ENCODE measurements at places on chromosomes 7 and 10.

DNA sequence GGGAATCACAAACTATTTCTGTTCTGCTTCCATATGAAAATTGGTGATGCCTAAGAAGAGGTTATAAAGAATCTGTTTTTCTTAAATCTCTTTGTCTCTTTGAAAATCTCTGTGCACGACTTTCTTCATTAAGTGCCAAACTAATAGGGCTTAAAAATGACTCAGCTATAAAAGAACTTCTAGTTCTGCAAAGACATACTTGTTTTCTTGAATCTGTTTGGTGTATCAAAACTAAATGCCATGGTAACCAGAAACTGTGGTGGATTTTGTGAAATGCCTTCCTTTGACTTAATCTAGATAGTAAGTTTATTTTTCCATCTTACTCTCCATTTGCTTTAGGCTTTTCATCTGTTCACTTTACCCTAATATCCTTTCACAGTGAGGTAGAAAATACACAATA, 417.8 kb downstream of the PARD3 start:
- no peak for DNase-seq

GRCh38 chr10:63703740-63704345, 182.6 kb downstream of the REEP3 start:
- no peak for DNase-seq

GRCh38 chr7:43905209-43905946, 1.0 kb downstream of the URGCP start:
- no peak for DNase-seq

GRCh38 chr7:133513608-133514007, 260.7 kb downstream of the EXOC4 start:
- no peak for DNase-seq

DNA sequence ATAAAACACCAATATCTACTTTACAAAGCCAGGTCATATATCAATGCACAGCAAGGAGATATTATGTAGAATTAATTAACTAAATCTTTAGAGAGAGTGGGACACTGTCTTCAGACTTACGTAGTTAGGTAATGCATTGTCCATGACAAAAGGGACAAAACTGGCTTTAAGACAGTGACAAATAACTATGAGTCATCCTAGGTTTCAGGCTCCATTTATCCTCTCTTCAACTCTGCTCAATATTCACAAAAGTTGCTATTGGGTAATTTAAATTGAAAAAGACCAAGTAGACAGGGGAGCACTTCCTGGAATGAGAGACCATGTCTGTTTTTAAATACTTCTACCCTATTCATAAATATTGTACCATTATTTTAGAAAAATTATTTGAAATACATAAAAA, 464.5 kb downstream of the ARL4A start:
- no peak for DNase-seq

- DNase-seq: no peak
Measured at GRCh38 chr10:76582531-76582930, 1055.1 kb downstream of the KCNMA1 start.

- DNase-seq: no peak
Measured at GRCh38 chr7:79820387-79820786, 314.2 kb upstream of the GNAI1 start.

DNA sequence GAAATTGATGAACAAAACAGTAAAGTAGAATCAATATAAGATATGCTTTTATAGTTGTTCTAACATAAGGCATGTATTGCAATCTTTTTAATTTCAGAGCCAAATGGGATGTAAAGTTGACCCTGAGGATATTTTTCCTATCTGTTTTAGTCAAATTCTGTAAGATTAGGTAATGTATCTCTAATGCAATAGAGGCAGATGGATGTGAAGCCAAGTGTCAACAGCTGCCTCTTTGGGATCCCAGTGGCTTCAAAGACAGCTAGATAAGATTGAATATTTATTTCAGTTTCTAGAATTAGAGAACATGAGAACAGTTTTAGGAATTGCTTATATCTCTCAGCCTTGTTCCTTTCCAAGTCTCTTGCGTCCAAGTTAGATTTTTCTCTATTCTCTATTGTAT, 208.3 kb downstream of the DNAJB9 start:
- no peak for DNase-seq

GRCh38 chr7:6338551-6339274, 66.3 kb upstream of the CYTH3 start:
- no peak for DNase-seq

- no peak for DNase-seq
Measured at GRCh38 chr7:52592698-52593097, 442.7 kb upstream of the POM121L12 start.

GRCh38 chr10:98572594-98572993, 125.9 kb upstream of the HPS1 start:
- DNase-seq: no peak

DNA sequence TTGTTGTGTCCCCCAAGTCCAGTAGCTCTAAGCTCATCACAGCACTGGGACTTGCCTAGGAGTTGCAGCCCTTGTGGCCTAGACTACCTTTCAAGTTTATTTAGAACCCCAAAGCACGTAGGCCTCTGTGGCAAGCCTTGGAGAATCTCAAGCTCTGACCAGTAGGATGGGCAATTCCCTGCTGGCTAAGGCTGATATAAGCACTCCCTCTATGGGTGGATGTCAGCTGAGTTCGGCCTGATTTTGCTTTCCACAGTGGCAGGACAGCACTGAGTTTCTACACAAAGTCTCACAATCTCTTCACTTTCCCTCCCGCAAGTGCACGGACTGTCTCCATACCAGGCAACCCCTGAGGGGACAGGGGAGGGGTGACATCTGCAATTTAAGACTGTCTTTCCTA, 886.4 kb upstream of the LRRN3 start:
- DNase-seq: no peak

GRCh38 chr10:113539789-113540188, 13.1 kb upstream of the HABP2 start:
- DNase-seq: no peak

DNA sequence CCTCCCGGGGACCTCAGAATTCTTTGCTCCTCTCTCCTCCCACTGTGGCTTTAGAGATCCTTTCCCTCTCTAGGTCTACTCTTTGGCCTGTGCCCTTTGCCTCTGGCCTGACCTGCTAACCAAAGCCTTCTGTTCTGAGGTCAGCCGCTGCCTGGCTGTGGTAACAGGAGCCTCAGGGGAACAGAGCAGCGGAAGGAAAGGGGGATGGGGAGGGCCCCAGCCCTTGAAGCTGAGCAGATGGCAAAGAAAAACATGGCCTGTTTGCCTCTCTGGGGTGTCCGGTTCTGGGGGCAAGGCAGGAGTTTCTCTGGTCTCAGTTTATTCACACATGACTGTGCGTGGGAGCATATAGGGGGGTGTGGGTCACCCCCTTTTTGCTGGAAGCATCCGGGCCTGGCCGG, 28.2 kb downstream of the COL26A1 start:
- DNase-seq: peak; percentile 71

GRCh38 chr10:34305189-34305588, 509.9 kb downstream of the PARD3 start:
- peak; percentile 7 for DNase-seq

DNA sequence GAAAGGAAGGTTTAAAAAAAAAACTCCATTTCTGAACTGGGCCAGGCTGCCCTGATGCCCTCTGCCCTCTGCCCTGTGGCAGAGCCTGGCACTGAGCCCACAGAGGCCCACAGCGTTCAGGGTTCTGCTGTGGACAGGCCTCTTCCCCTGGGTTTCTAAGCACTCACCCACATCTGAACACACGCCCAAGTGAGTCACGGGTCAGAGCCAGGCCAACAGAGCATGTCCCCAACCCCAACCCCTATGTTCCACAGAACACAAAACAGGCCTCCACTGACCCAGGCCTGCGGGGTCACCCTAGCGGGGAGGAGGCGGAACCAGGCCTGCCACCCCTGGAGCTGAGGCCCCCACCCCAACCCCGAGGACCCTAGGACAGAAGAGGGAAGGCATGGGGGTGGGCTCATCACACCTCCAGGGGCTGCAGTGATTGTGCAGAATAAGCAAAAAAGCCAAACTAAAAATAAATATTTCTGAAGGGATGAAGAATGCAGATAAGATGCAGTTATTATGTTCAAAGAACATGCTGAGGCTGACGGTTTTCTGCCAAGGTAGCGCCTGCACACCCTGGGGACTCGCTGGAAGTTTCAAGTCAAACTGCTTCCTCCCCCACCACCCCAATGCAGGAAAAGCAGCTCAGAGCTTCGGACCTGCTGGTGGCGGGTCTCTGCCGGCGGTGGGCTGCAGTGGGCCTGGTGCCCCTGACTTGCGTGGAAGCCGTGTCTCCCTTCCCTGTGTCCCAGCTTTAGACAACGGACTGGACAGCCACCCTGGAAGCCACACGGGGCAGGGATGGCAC, 5.4 kb downstream of the WDR86 start:
- DNase-seq: peak; percentile 13

- DNase-seq: no peak
Measured at GRCh38 chr10:71358277-71358676, 38.4 kb upstream of the CDH23 start.

DNA sequence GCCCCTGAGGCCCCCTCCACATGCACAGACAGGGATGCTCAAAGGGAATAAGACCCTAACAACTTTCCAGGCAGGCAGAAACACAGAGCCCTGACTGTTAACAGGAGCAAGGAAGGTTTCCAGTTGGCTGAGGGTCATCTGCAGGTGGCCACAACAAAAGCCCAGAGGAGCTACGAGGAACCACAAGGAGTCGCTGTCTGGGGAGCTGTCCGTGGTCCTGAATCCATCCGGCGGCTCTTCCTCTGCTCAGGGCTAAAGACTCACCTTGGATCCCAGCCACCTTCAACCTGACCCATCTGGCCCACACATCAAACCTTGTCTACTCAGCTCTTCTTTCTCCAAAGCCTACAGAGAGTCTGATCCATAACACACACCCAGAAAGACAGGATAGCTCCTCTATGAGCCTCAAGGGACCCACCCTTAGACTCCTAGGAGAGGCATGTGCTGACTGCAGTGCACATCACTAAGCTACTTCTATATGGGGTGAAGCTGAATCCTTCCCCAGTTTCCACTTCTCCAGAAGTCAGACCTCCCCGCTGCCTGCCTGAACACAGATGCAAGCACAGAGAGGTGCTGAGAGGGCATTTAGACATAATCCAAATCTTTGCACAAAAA, 104.0 kb downstream of the SLIT1 start:
- DNase-seq: peak; percentile 67

DNA sequence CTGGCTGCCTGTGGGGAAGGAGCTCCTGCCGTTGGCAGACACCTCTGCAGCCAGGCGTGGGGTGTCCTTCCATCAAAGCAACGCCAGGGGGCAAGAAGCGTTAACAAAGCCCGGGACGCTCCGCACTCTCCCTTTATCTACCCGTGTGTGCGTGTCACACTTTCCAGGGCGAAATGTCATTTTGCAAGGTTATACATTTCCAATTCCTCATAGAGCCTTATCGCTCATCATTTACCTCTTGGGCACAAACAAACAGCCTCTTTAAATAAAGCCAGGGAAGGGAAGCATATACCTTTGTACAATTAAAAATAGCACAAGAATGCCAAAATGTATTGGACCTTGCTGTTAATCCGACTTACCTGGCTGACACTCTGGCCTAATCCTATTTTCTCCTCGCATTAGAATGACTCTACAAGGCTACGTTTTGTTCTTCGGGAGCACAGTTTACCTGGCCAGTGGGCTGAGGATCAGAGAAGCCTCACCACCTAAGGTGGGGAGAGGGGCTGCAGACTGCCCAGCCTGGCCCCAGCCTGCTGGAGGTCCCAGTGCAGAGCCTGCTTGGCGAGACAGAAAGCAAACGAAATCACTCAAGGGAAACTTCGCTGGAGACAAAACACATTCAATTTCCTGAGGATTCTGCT, 77.6 kb upstream of the EN2 start:
- DNase-seq: peak; percentile 90

DNA sequence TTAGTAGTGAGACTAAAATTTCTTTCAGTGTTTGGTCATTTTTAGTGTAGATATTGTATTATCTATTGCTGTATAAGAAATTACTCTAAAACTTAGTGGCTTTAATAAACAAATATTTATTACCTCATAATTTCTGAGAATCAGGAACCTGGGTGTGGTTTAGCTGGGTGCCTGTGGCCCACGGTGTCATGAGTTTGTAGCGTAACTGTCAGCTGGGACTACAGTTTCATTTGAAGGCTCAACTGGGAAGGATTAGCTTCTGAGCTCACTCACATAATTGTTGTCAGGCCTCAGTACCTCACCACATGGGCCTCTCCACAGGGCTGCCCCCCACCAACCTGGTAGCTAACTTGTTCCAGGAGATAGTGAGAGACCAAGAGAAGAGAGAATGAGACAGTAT, 98.5 kb downstream of the SRI start:
- DNase-seq: no peak

GRCh38 chr10:28880683-28880950, 203.3 kb downstream of the BAMBI start:
- DNase-seq: no peak

DNA sequence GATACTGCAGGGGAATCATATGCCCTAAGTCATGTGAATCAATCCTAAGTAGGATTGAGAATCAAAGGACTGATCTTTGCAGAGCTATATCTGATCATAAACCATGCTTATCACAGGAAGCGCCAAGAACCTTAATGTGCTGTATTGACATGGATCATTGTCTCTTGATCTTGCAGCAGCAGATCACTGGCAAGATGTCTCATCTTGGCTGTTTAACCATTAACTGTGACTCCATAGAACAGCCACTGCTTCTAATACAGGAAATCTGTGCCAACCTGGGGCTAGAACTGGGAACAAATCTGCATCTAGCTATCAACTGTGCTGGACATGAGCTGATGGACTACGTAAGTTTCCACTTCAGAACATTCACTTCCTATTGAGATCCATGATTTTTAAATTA, 21.6 kb downstream of the ENO4 start:
- no peak for DNase-seq

GRCh38 chr7:82455295-82455694, 11.7 kb upstream of the CACNA2D1 start:
- DNase-seq: no peak

GRCh38 chr10:64762861-64763260, 1241.7 kb downstream of the REEP3 start:
- no peak for DNase-seq

GRCh38 chr10:51767103-51767763, 67.8 kb upstream of the CSTF2T start:
- no peak for DNase-seq

DNA sequence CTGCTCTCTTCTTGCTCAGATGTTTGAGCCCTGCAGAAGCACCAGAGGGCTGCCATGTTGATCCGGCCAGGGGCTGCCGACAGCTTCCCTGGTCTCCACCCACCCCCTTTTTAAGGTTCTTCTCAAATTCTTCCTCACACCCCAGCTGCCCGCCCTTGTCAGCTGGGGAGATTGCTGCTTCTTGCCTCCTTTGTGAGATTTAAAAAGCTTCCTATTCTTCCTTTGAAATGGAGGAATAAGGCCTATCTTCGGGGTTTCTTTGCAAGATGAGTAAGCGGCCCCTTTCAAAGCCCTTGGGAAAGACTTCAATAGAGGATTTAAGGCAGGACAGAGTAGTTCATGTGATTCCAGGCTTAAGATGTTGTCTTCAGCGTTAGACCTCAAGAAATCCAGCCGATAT, 211.9 kb upstream of the SHH start:
- DNase-seq: no peak

- no peak for DNase-seq
Measured at GRCh38 chr10:26781797-26782196, 79.0 kb downstream of the ABI1 start.

All from GM12891 (cell line).